ENCODE measurements at places on chromosomes 5 and 9.

DNA sequence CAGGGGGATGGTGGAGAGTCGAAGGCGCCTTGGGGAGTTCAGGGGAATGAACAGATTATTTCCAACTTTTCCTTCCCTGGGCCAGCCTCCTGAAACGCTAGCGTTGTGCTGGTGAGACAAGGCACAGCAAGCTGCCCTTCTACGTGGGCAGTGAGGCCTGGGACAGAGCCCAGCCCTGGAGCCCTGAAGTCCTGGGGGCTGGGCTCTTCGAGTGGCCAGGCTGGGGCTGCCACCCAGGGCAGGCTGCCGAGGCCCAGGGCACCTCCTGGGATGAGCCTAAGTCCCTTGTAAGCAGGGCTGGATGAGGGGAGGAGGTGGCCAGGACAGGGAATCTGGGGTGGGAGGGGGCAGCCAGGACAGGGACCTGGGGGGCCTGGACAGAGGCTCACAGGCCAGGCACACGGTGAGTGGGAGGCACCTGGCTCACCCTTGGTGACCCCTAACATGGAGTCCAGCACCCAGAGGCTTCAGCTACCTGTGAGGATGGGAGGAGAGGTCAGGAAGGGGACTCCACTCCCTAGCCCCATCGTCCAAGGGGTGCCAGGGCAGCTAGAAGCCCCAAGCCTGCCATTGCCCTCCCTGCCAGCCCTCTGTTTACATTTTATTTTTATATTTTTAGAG is 1.3 kb upstream of the LCN12 start:
- no peak for DNase-seq

DNA sequence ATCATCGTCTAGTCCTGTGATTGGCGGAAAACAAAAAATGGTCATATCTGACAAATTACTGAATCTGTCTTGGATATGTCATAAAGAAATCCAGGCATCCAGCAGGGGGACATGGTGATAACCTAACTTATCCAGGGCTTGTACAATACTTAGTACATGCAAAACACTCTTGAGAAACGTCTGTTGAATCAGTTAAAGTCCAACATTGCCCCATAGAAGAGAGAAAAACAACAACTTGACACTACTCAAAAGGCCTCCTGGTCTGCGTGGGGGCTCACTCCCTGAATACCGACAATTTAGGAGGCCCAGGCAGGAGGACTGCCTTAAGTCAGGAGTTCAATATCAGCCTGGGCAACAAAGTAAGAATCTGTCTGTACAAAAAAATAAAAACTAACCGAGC is 217.5 kb downstream of the DCP2 start:
- DNase-seq, result no peak

GRCh38 chr9:104075801-104076753 is 18.0 kb upstream of the SMC2 start:
- DNase-seq, result peak; percentile 34

DNA sequence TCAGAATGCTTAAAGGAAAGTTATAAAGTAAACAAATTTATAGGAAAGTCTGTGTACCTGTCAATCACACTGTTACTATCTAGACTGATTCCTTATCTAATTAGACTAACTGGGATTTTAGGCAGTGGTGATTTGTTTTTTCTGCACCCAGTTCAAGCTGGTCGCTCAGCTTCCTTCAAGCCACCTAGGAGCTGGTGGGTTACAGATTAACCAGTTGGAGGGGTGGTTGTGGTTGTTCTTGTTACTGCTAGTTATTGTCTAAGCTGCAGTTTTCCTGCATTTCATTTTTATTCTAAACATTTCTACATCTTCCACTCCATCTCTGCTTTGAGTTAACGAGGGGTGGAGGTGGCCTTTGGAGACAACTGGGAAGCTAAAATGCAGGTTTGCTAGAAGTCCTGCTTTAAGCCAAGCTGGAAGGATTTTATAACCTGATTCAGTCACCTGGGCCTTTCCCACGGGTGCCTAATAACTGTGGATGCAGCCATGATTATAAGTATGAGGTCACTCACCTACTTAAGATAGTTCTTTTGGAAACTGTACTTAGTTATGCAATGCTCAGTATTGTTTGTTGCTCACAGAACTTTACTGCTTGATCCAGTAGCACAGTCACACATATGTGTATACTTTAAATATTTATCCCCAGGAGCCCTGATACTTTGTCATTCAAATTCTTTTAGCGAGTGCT is 303.9 kb upstream of the DAP start:
- DNase-seq, result no peak

DNA sequence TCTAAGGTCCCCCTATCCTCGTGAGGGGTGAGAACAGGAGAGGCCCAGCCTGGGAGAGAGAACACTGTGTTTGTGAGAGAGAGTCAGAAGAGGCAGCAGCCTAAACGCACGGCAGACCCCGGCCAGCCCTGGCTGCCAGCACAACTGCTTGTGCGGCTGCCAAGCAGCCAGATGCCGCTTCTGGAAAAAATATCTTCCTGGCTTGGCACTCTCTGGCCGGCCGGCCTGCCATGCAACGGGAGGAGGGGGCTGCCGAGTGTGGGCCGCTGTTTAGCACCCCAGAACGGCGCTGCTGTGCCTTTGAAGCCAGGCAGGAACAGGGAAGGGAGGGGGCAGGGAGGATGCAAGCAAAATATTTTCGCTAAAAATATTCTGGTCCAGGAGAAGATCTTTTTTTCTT is 105.0 kb downstream of the FGF18 start:
- DNase-seq, result no peak

DNA sequence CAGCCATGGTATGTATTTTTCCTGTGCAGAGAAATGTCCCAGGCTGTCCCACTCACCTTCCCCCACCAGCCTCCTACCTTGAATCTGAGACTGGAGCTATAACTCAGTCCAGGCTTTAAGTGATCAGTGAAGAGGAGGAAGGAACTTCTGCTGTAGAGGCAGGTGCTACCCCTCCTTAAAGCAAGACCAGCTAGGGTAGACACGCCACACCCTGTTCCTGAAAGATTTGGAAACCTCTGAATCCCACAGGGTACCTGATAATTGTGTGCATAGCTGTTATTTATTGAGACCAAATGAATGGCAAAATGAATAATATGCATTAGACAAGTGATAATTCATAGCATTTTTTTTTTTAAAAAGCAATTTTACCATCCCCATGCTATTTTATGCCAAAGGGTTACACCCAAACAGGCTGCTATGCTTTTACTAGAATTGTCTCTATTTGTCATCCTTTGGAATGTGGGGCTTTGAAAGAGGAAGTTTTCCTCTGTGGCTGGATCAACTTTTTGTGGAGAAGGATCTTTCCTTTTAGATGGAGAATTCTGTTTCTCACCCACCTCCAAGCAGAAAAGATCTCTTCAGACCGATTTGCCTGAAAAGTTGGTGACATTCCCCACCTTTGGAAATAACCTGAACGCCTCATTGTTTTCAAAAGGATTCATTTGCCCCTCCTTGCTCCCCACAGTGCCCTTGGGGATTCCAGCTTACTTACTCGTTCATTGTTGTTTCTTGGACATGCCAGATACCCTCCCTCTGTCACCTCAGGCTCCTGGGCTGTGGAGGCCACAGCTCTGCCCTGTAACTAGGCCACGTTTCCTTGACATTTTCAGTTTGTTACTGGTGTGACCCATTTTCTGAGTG is 248.7 kb downstream of the NR3C1 start:
- peak; percentile 43 for DNase-seq

- DNase-seq, result no peak
Observed at GRCh38 chr9:125172031-125172755, 17.4 kb downstream of the PPP6C start.

GRCh38 chr9:96453625-96454024 is 3.7 kb downstream of the HABP4 start:
- no peak for DNase-seq

DNA sequence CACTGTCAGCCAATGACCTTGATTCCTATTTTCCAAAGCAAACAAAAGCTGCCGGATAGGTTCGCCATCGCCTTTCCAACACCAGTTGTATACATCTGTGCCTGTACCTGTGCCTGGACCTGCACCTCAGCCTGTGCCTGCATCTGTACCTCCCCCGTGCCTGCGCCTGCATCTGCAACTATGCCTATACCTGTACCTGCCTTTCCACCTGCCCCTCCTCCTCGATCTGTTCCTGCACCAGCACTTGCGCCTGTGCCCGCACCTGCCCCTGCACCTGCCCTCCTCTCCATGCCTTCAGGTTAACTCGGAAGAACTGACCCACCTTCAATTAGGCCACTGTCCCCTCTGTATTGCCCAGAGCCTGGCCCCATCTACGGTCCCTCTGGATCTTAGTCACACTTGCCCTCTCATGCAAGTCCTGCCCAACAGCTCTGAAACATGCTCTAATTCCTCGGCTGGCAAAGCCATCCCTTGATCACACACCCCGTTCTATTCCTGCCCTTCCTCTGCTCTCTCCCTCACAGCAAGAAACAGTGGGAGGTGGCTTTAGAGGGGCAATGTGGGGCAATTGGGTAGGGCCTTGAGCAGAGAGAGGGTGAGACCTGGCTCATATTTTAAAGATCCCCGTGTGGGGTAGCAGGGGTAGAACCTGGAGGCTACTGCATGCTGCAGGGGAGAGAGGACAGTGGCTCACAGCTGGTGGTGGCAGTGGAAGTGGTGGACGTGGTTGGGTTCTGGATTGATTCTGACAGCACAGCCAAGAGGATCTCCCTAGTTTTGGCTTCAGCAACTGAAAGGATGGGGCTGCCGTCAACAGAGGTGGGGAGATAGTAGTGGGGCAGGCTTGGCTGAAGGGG is 59.6 kb upstream of the PHYKPL start:
- DNase-seq, result no peak

GRCh38 chr5:1002836-1003235 is 5.8 kb upstream of the NKD2 start:
- DNase-seq, result no peak

GRCh38 chr9:4035777-4036176 is 264.1 kb downstream of the GLIS3 start:
- no peak for DNase-seq

DNA sequence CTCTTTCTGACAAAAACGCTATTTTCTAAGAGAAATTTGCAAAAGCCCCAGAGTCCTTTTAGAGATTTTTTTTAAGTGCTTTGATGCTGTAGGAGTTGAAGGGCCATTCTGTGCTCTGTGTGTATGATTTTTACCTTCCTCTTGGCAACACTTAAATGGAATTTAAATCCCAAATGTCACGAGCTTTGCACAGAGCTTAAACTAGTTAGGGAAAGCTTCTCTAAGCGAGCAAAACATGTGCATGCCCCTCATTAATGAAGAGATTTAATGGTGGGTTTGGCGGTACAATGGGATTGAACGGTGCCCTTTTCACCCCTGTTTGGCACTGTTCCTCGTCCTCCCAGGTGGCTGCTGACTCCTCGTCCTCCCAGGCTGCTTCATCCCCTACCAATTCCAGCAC is 220.7 kb downstream of the DRD1 start:
- no peak for DNase-seq

DNA sequence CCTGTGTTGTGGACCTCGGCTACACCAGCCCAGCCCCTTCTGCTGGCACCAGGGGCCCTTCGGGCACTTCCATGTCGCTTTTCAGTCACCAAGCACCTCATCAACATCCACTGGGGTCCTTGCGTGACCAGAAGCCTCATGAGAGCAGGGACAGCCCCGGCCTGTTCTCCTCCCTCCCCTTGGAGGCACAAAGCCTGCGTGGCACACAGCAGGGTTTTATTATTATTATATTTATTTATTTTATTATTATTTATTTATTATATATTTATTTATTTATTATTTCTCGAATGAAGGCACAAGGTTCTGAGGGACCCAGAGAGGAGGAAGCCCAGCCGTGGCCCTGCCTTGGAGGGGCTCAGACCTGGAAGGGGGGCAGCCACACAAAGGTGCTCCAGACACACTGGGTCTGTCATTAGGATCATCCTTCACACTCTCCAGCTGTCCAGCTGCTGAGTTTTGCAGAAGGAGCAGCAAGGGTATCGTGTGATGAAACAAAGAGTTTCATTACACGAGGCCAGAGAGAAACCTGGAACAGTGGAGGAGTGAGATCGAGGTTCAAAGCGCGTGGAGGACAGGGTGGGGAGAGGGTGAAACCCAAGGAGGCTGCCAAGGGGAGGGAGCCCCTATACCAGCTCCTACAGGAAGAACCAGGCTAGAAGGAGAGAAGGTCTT is 5.2 kb downstream of the VAV2 start:
- no peak for DNase-seq

DNA sequence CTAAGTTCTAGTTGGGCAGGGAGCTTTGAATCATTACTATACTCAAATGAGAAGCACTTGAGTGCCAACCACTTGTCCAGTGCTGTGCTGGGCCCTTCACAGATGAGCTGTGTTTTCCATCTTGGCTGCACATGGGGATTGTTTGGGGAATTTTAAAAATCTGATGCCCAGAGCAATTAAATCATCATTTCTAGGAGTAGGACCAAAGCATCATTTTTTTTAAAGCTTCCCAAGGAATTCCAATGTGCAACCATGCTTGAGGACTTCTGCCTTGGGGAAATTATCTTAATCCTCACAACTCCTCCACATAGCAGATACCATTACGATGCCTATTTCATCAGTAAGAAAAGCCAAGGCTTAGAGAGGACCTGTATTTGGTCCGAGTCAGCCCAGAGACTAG is 131.4 kb downstream of the TMEM174 start:
- DNase-seq, result no peak

- no peak for DNase-seq
Observed at GRCh38 chr5:174145091-174145490, 99.6 kb downstream of the NSG2 start.

GRCh38 chr5:129094924-129095899 is 663 bp downstream of the ISOC1 start:
- no peak for DNase-seq

- peak; percentile 30 for DNase-seq
Observed at GRCh38 chr5:108529381-108529780, 147.5 kb upstream of the FBXL17 start.

DNA sequence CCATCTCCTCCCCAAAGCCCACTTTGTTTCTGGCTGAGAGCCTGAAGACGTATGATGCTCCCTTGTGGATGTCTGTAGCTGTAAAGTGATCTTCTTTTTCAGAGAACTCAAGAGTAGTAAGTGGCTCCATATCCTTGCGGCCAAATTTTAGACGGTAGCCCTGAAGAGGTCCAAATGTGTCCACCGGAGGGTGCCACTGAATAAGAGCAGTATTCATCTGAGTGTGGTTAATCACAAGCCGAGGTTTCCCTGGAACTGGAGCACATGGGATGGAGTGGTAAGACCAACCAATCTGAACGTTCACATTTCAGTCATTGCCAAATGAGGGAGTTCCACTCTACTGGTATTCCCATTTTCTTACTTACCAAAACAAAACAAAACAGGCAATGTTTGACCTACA is 686.5 kb upstream of the DMAC1 start:
- DNase-seq, result peak; percentile 0

- DNase-seq, result no peak
Observed at GRCh38 chr5:65137631-65138030, 344.1 kb downstream of the ADAMTS6 start.

- DNase-seq, result no peak
Observed at GRCh38 chr9:117473293-117473692, 58.4 kb upstream of the ASTN2 start.

DNA sequence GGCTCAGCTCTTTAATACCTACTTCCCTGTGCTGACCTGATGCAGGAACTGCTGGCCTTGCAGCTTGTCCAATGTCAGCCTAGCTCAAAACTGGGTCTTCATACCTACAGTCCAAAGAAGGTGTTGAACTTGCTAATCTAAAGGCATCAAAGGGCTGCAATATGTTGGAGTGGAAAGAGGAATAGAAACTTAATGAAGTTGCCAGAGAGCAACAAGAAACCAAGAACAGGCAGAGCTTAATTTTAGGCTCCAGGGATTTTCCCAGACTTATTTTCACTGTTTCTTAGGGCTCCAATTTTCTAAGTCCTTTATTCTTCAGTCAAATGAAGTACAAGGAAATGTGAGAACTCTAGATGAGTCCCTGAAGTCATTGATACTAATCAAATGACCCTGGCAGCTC is 17.6 kb upstream of the ERCC6L2 start:
- DNase-seq, result no peak

- DNase-seq, result peak; percentile 73
Observed at GRCh38 chr9:16794871-16795639, 75.4 kb downstream of the BNC2 start.

GRCh38 chr5:115831163-115831768 is 10.1 kb downstream of the ATG12 start:
- no peak for DNase-seq

Measured in HS-5 (cell line).